Sigmoid colon (tissue), 7 donors: ENCODE measurements at places on chromosomes 7 and 10. TPM values are rescaled to one million over a fixed set of nuclear protein-coding genes. Genes with fewer than 3 reads are reported as not detected.
A peak's percentile ranks its signal among the peaks of the same experiment; 100 is the strongest.

DNA sequence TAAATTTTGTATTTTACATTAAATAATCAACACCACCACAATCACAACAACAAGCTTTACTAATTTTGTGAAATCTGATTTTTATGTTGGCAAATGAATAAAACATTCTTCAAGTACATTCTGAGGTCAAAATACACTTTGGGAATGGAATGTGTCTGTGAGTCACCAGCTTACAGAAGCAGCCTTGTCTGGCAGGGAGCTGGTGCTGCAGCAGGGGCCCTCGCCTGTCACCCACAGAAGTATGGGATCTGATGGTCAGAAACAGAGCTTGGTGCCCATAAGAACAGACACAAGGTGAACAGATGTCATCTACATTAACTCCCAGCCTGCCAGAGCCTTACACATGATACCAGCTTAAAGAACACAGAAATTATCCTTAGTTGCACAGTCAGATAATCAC lies 496.9 kb downstream of the CCSER2 start:
- no peak for DNase-seq

DNA sequence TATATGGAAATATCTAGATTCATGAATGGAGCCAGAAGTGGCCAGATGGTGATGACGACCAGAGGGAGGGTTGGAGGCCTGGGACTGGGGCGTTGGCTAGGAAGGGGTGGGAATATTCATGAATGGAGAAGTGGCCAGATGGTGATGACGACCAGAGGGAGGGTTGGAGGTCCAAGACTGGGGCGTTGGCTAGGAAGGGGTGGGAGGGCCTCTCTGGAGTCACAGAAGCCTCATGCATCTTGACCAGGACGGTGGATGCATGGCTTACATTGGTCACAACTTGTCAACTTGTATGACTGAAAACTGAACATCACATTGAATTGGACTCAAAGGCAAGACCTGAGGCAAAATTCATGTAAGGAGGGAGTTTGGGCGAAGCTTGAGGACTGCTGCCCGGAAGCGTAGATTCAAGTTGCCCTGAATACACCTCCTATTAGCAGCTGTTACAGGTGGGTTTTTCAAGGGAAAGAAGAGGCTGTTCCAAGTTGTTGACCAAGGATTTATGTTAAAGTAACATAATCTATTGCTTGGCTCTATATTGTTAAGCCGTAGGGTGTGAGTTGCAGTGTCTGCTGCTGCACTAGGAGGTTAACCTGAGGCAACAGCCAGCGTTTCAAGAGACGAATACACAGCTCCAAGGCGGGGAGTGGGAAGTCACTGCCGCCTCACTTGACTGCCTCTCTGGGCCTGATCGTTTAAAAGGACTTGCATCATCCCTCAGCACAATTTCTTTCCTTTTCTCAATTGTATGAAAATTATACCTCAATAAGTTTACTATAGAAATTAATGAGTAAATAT lies 55.1 kb upstream of the FAM20C start:
- no peak for DNase-seq

DNA sequence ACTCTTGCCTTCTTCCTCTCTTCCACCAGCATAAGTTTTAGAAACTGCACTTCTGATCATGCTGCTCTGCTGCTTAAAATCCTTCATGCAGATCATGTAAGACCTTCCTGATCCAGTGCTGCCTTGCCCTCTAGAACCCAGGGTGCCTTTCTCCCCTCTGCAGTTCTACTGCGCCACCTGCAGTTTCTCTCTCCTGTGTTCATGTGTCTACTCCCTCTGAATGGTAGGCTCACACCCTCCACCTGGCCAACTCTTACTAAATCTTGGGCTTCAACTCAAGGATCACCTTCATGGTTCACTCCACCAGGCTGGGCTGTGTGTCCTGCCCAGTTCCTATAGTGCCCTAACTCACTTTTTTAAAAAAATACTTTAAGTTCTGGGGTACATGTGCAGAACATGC lies 174.6 kb upstream of the ITGB1 start:
- DNase-seq: no peak

DNA sequence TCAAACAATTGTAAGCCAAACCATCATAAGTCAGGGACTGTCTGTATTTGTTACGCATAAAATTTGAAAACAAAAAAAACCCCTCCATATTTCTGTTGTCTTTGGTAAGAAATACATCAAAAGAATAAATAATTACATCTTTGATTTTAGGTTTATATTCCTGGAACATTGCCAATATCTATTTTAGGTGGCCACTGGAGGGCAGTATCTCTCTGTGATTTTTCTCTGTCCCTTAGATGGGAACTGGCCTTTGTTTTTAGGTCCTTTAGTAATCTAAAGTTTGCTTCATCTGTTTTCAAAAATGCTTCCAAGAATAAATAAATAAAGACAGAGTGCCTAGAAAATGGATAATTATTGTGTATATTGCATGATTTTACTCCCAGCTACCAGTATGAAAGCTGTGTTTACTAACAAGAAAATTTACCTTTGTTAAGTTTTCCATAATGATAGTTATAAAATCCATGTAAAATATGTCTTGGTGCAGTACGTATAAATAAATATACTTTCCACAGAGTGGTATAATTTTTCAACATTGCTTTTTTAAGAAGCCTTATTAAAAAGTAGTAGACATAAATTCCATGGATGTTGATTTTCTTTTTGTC lies 64.2 kb downstream of the PHYHIPL start:
- no peak for DNase-seq

- DNase-seq: peak; percentile 63
These were observed 45.3 kb upstream of the CDK1 start for GRCh38 chr10:60732807-60733516.

- DNase-seq: no peak
These were observed 610.1 kb downstream of the LRMDA start for GRCh38 chr10:76041551-76041950.

DNA sequence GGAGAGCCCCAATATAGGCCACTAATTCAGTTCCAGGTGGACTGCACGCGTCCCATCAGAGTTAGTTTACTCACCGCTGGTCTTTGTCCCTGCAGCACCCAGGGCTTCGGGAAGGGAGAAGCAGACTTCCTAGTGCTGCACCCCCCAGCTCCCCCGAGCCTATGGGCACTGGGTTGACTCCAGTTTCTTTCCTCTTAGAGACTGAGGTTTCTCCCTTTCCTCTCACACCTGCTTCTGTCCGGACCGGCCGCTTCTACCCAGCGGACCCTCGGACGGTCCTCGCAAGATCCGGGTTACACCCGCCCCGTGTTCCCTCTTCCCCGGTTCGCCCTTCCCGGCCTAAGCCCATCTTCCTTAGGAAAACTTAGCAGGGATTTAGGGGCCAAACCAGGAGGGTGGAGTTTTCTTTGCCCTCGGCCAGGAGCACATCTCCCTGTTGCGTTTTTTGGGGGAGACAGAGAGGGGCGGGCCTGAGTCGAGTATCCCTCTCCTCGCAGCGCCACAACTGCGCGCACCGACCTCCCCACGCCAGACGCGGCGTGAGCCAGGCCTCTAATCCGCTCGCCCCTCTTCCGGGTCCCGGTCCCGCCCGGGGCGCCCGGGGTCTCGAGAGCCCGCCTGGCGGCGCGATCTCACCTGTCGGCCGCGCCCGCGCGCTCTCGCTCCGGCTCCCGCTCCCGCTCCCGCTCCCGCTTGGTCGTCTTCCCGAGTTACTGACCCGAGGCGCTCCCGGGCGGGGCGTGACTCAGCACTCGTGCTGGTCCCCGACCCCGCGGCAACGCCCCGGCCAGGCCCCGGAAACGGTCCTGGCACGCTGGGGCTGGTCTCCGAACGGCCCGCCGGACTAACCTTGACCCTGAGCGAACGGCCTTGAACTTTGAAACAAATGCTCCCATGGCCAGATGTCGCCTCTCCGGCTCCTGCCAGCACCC lies at the start of gene AIFM2:
Gene AIFM2, minus strand, starts transcription at position 728 of the 932 bp plus-strand sequence. CDS start 8,741 bp downstream, outside the sequence.
- peak; percentile 93 for DNase-seq

DNA sequence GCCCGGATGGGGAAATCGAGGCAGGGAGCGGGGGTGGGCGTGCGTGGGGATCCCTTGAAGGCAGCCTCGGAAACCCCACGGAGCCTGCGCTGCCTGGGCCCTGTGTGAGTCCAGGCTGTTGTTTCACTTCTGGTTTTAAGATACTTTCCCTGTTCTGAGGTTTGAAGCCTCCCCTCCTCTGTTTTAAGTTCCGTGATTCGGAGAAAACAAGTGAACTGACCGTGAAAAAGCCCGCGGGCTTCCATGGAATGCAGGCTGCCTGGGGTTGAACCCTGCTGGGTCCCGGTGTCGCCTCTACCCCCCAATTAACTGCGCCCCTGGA lies 401 bp downstream of the LRRC27 start:
- no peak for DNase-seq

GRCh38 chr7:35695473-35695850 lies 527 bp upstream of the HERPUD2 start:
- no peak for DNase-seq

GRCh38 chr10:33732161-33732680 lies 397.8 kb upstream of the NRP1 start:
- DNase-seq: no peak

- no peak for DNase-seq
These were observed 19.0 kb downstream of the GBF1 start for GRCh38 chr10:102264371-102264770.

GRCh38 chr7:132709971-132710567 lies 133.8 kb upstream of the PLXNA4 start:
- no peak for DNase-seq

DNA sequence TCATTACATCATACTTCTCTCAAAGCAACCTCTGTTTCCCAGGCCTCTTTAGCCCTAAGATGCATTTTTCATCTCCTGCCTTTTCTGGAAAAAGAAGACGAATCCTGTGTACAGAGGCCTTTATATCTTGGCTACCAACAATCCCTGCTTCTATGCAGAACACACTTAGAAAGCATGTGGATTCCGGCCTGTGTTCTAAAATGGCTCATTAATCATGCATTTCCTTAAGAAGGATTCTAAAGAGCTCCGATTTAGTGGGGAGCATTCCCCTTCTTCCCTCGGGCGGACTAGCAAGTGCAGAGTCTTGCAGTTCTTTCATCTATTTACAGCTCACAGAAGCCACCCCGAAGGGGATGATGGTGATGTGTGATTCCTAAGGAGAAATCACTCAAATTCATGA lies 1212.9 kb downstream of the TYW1 start:
- DNase-seq: no peak

DNA sequence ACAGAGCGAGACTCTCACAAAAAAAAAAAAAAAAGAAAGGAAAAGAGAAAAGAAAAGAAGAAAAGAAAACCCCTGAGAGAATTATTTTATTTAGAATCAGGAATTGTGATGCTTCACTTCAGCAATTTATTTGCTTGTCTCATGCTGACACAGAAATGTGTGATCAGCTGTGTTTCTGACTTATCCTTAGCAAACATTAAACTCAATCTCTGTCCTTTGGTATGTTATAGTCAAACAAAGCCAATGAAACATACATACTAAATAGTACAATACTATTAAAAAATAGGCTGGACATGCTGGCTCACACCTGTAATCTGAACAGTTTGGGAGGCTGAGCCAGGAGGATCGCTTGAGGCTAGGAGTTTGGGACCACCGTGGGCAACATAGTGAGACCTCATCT lies 733.0 kb upstream of the FZD8 start:
- DNase-seq: no peak

- no peak for DNase-seq
These were observed 631.7 kb upstream of the MGMT start for GRCh38 chr10:128835361-128835760.

DNA sequence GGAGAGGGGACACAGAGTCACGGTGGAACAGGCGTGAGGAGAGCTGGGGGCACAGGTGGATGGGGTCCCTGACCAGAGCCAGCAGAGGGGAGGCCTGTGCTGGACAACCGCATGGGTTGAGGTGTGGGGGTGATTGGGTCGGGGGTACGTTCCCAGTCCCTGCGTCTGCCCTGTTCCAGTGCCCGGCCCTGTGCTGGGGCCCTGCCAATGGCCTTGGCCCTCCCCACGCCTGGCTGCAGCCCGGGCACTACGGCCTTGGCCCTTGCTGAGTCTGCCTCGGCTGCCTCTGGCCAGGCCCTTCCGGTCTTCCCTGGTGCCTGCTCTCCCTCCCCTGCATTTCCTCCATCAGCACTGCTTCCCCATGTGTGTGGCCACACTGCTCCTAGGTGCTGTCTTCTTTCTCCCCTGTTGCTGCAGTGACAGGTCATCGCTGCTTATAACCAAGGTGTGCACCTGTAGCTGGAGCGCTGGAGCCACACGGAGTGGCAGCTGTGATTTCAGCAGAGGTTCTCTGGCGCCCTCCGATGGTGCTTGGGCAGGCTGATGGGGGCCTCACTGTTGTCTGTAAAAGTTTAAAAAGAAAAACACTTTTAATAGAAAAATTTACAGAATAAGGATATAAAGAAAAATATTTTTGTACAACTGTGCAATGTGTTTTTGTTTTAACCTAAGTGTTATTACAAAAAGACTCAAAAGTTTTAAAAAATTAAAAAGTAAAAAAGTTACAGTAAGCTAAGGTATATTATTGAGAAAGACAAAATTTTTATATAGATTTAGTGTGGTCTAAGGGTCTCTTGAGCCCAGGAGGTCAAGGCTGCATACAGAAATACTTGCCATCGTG lies 45.2 kb upstream of the BHLHA15 start:
- no peak for DNase-seq

DNA sequence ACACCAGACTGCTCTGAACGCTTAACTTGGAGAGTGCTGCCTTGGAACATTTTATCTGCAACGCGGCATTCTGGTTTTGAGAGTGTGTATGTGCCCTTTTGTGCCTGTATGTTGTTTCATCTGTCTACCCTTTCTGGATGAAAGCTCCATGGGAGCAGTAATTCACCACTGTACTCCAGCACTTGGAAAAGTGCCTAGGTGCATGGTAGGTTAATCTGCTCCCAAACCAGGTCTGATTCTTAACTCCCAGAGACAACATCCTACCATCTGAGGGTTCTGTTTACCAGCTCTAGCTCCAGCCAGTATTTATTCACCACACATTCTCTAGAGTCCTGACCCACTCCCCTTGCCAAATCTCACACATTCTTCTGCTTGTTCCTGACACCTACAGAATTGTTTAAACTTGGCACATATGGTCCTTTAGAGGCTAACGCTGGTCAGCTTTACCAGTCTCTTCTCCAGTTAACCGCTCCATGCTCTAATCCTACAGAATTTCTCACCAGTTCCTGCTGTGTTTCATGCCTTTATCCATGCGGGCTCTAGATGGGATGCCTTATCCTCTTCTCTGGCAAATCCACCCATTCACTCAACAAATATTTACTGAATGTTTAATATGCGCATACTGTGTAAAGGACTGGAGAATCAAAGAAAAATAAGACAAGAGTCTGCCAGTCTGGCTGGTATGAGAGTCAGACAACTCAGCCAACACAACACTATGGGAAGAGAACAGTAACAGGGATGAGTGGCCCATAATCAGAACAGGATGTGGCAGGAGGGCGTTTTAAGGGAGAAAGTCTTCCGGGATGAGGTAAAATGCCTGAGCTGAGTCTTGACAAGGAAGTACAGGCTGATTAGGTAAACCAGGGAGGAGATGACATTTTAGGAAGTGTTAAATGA lies 46.3 kb downstream of the MTPN start:
- no peak for DNase-seq

Gene ADARB2
- not detected for polyA plus RNA-seq

Gene AIMP2
- 59.7 TPM for polyA plus RNA-seq

Gene ZNF736
- polyA plus RNA-seq: 5.5 TPM

Gene FBXO24
- polyA plus RNA-seq: 1.2 TPM

Gene CCDC3
- polyA plus RNA-seq: 0.46 TPM

Gene MUC12
- 64.3 TPM for polyA plus RNA-seq
